ENCODE measurements at places on chromosomes 12 and 14.

- DNase-seq = no peak
These were observed 14.7 kb downstream of the PCBP2 start for GRCh38 chr12:53466640-53467039.

GRCh38 chr14:85909581-85909980, 379.6 kb downstream of the FLRT2 start:
- DNase-seq = no peak

GRCh38 chr12:102625819-102626218, 145.5 kb upstream of the IGF1 start:
- no peak for DNase-seq

DNA sequence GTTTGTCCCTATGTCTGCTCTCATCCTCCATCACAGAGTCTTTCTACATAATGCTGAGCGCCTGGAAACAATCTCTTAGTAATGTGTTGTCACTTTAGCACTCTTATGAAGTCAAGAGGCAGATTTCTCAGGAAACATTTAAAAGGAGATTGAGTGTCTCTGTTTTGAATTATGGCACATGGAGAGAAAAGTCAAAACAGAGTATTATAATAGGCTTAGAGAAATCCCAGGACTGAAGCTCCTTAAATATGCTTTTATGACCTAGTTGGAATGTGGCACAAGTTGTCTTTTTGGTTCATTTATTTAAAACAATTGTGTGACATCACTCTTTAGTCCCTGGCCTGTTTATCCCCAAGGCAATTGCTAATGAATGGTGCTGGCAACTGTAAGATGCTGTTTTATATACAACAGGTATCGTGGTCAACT, 117.8 kb upstream of the HIF1A start:
- no peak for DNase-seq

- no peak for DNase-seq
These were observed 25.3 kb downstream of the TPCN1 start for GRCh38 chr12:113246478-113247122.

- DNase-seq = no peak
These were observed 59.8 kb downstream of the DIO3 start for GRCh38 chr14:101620821-101621785.

- DNase-seq = no peak
These were observed 217.7 kb upstream of the ATXN7L3B start for GRCh38 chr12:74319886-74320285.

DNA sequence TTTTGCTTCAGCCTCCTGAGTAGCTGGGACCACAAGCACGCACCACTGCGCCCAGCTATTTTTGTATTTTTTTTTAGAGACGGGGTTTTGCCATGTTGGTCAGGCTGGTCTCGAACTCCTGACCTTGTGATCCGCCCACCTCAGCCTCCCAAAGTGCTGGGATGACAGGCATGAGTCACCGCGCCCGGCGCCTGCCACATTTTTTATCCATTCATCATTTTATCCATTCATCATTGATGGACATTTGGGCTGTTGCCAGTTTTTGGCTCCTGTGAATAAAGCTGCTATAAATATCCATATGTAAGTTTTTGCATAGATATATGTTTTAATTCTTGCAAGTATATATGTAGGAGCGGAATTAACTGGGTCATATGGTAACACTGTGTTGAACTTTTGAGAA, 79.5 kb downstream of the DAAM1 start:
- DNase-seq = no peak

GRCh38 chr12:24470050-24470449, 478.9 kb downstream of the BCAT1 start:
- peak; percentile 90 for DNase-seq

- peak; percentile 61 for DNase-seq
These were observed 1.2 kb upstream of the GAPDH start for GRCh38 chr12:6532927-6533652.

- DNase-seq = no peak
These were observed 986.4 kb downstream of the AACS start for GRCh38 chr12:126051611-126052107.

- DNase-seq = no peak
These were observed 545 bp downstream of the PPFIA2 start for GRCh38 chr12:81758421-81759189.
